Smooth muscle cell of the pulmonary artery (primary cell): ENCODE measurements at places on chromosomes 4 and X. TPM values are rescaled to one million over a fixed set of nuclear protein-coding genes. Genes with fewer than 3 reads are reported as not detected.

MYOZ2 gene
- total RNA-seq, result 1.4 and 4.4 TPM in 2 replicates

MOSPD2 gene
- total RNA-seq, result 13.0 and 13.7 TPM in 2 replicates

GPRASP3 gene
- total RNA-seq, result 5.9 and 6.6 TPM in 2 replicates

OCIAD1 gene
- total RNA-seq, result 83.2 and 106 TPM in 2 replicates

FAM47A gene
- not detected in 2 replicates for total RNA-seq

SPACA5 gene
- not detected in 2 replicates for total RNA-seq

RAP2C gene
- 18.3 and 21.0 TPM in 2 replicates for total RNA-seq

PRSS48 gene
- total RNA-seq, result not detected in 2 replicates

GNRHR gene
- not detected in 2 replicates for total RNA-seq

CT45A10 gene
- not detected in 2 replicates for total RNA-seq
